Endothelial cell (in vitro differentiated cells): ENCODE measurements at places on chromosomes 16 and 17. TPM values are rescaled to one million over a fixed set of nuclear protein-coding genes. Genes with fewer than 3 reads are reported as not detected.

The WFDC1 gene
- not detected for total RNA-seq

The NT5M gene
- total RNA-seq: 5.8 TPM

The WSCD1 gene
- total RNA-seq: 43.9 TPM

The TEKT1 gene
- 1.2 TPM for total RNA-seq

The ZNF276 gene
- 25.4 TPM for total RNA-seq

The CCDC200 gene
- not detected for total RNA-seq

The EPX gene
- total RNA-seq: not detected

The SLC12A3 gene
- total RNA-seq: not detected

The PABPN1L gene
- total RNA-seq: not detected

The CD300E gene
- not detected for total RNA-seq

The MYL4 gene
- total RNA-seq: 2.2 TPM

The ATP2A1 gene
- 1.9 TPM for total RNA-seq

The ENO3 gene
- 7.3 TPM for total RNA-seq

The CCL16 gene
- total RNA-seq: not detected

The METTL22 gene
- total RNA-seq: 39.6 TPM

The EVPLL gene
- total RNA-seq: not detected

The PTRH2 gene
- 15.4 TPM for total RNA-seq

The OTOA gene
- not detected for total RNA-seq

The KRT13 gene
- not detected for total RNA-seq

The PARD6A gene
- 1.2 TPM for total RNA-seq

The PLEKHH3 gene
- total RNA-seq: 25.2 TPM

The TP53TG3D gene
- not detected for total RNA-seq

The FOXJ1 gene
- total RNA-seq: 2.1 TPM

The CCL5 gene
- not detected for total RNA-seq

The NUPR1 gene
- not detected for total RNA-seq

The E4F1 gene
- 35.9 TPM for total RNA-seq

The ZNF23 gene
- 8.3 TPM for total RNA-seq

The TMEM114 gene
- not detected for total RNA-seq

The CDH11 gene
- 42.6 TPM for total RNA-seq

The SOX8 gene
- 4.3 TPM for total RNA-seq

The MLKL gene
- total RNA-seq: 12.3 TPM

The PDE6G gene
- total RNA-seq: 1.1 TPM

The FN3K gene
- total RNA-seq: 10.6 TPM

The SLC9A5 gene
- 17.2 TPM for total RNA-seq

The TEKT5 gene
- 0.64 TPM for total RNA-seq

The ABCC1 gene
- 21.8 TPM for total RNA-seq

The CTRL gene
- 0.56 TPM for total RNA-seq

The PHKB gene
- total RNA-seq: 125 TPM

The ADGRG3 gene
- total RNA-seq: 0.31 TPM

The ZG16 gene
- not detected for total RNA-seq

The STH gene
- total RNA-seq: not detected

The LPCAT2 gene
- total RNA-seq: 25.5 TPM

The CEP295NL gene
- 1.4 TPM for total RNA-seq

The ABI3 gene
- total RNA-seq: 15.7 TPM

The CCL4L2 gene
- not detected for total RNA-seq

The TRIM37 gene
- 24.8 TPM for total RNA-seq

The KRTAP4-4 gene
- total RNA-seq: not detected

The PPP1R9B gene
- 101 TPM for total RNA-seq
